ENCODE measurements at places on chromosomes 3 and 15.

DNA sequence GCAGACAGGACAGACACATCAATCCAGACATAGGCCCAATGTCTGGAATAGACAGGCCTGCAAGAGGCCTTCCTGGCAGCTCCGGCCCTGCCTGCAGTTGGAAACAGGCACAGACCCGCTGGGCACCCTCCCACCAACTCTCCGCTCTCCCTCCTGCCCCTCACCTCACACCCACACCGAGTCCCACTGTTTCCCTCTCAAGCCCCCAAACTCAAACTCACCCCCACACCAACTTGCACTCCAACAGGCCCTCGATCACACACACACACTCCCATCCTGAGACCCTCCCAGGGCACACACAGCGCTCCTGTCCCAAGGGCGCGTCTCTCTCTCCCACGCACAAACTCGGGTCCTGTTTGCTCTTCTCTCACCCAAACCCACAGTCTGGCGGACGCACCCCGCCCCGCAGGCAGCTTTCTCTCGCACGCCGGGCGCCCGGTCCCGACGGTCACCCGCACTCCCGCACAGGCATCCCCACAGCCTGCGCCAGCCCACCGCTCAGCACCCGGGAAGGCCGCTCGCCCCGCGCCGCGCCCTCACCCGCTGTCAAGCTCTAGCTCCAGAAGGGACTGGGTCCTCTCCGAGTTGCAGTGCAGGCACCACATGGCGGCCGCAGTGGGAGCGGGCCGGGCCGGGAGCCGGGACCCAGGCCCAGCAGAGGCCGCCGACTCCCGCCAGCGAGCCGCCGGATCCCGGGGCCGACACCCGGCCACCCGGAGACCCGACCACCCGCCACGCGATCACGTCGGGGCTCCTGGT, 106.2 kb downstream of the IQSEC1 start:
- DNase-seq = no peak

GRCh38 chr15:80698676-80699075, 3.6 kb downstream of the ABHD17C start:
- no peak for DNase-seq

DNA sequence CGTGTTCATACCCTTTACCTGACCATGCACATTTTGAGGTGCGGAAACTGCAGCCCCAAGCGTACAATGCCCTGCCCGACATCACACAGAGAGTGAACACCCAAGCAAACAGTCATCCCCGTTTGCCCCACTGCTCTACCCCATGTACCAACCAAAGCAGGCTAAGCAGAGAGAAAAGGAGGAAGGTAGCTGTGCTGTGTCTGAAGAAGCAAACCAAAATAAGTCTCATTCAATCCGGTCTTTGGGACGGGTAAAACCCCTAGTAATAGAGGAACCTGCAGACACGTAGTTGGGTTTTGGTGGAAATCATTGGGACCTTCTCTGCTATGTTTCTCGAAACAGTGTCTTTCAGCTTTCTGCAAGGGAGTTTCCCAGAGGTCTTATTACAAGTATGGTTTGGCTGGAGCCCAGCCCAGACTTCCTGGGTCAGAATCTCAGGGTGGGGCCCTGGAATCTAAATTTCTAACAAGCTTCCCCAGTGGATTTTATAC, 164.6 kb upstream of the HES1 start:
- no peak for DNase-seq

- DNase-seq = no peak
These were observed 89.2 kb upstream of the MITF start for GRCh38 chr3:69650066-69650419.

- DNase-seq = no peak
These were observed 38.5 kb upstream of the FOXP1 start for GRCh38 chr3:71621825-71622537.

GRCh38 chr3:121998030-121998580, 23.9 kb downstream of the ILDR1 start:
- DNase-seq = no peak

- DNase-seq = no peak
These were observed 1123.0 kb downstream of the ROBO1 start for GRCh38 chr3:78644847-78645246.

GRCh38 chr3:183635431-183636220, at the start of gene KLHL24:
Gene KLHL24 (plus strand): TSS chr3:183635623. CDS start chr3:183650357, 14,734 bp downstream.
- peak; percentile 65 for DNase-seq

DNA sequence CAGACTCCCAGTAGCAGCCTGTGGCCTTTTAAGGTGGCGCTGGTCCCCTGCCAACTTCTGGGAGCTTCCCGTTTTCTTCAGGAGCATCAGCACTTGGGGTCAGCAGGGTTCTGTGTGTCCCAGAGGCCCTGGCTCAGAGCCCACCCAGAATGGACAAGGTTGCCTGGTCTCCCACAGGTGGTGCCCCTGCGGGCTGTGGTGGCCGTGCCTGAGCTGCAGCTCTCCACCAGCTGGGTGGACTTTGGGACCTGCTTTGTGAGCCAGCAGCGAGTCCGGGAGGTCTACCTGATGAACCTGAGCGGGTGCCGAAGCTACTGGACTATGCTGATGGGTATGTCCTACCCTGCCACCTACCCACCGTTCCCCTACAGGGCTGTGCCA, 15.5 kb downstream of the ACAA1 start:
- no peak for DNase-seq

- no peak for DNase-seq
These were observed 166.9 kb downstream of the TNIK start for GRCh38 chr3:171293142-171293782.

- no peak for DNase-seq
These were observed 8.0 kb downstream of the BCL2L10 start for GRCh38 chr15:52104532-52105004.

DNA sequence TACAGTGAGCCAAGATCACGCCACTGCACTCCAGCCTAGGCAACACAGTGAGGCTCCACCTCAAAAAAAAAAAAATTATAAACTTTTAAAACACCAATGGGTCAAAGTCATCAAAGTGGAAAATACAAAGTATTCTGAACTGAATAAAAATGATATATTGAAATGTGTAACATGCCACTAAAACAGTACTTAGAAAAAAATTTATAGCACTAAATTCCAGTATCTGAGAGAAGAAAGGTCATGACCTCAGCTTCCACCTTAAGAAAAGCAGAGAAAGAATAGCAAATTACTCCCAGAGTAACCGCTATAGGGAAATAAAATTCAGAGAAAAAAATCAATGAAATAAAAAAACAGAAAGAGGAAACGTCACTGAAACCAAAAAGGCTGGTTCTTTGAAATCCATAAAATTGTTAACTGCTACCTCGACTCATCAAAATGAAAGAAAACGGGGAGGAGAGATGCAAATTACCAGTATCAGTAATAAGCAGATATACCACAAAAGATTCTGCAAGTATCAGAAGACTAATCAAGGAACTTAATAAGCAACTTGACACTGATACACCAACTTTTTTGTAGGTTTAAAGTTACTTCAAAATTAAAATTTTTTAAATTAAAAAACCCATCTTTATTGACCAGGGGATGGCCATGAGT, 20.8 kb downstream of the ATP13A3 start:
- DNase-seq = no peak

DNA sequence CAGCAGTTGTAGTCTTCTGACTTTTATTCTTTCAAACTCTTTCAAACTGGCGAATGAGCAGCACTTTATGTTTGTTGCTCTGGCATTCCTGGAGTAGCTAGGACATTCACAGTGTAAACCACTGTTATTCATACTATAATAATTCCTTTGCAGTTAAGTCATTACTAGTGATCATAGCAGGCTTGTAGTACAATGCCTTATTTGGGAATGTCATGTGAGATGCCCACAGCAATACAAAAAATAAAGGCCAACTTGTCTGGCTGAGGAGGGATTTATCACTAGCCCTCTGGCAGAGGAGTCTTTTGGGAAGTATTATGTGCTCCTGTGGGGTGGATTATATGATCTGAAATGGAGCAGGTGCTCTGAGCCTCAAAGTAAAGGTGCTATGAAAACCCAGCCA, 197.2 kb downstream of the VGLL3 start:
- DNase-seq = no peak

GRCh38 chr3:170350515-170351413, 6.8 kb upstream of the SKIL start:
- no peak for DNase-seq

DNA sequence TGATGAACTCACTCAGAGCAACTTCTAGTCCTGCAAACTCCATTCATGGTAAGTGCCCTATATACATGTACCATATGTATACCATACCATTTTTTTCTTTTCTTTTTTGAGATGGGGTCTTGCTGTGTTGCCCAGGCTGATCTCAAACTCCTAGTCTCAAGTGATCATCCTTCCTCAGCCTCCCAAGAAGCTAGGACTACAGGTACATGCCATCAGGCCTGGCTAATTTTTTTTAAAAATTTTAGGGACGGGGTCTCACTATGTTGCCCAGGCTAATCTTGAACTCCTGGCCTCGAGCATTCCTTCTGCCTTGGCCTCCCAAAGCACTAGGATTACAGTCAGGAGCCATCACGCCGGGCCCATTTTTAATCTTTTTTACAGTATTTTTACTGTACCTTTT, 67.3 kb upstream of the MFGE8 start:
- DNase-seq = no peak

- no peak for DNase-seq
These were observed 48.7 kb downstream of the BFSP2 start for GRCh38 chr3:133448478-133449122.

- DNase-seq = no peak
These were observed 68.4 kb upstream of the MCTP2 start for GRCh38 chr15:94162939-94163338.

GRCh38 chr3:136545664-136546268, 206.4 kb downstream of the STAG1 start:
- no peak for DNase-seq

GRCh38 chr3:123343296-123344174, 105.4 kb downstream of the ADCY5 start:
- DNase-seq = no peak

GRCh38 chr15:75669191-75669878, 21.6 kb downstream of the SNX33 start:
- DNase-seq = no peak

DNA sequence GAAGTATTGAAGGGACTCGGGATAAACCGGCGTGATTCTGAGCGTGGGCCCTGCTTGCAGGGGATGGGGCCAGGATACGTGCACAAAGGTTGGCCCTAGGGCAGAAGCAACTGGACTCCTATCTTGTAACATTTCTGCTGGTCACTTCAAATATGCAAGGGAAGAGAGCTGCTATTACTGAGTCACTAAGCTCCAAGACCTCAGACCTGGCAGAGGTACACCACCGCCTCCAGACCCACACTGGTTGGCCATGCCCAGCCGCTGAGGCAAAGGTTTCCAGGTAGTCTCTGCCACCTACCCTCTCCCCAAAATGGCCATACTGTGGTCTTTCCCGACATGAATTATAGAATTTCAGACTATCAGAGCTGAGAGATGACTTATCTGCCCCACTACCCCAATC, 13.4 kb upstream of the STRA6 start:
- DNase-seq = no peak

DNA sequence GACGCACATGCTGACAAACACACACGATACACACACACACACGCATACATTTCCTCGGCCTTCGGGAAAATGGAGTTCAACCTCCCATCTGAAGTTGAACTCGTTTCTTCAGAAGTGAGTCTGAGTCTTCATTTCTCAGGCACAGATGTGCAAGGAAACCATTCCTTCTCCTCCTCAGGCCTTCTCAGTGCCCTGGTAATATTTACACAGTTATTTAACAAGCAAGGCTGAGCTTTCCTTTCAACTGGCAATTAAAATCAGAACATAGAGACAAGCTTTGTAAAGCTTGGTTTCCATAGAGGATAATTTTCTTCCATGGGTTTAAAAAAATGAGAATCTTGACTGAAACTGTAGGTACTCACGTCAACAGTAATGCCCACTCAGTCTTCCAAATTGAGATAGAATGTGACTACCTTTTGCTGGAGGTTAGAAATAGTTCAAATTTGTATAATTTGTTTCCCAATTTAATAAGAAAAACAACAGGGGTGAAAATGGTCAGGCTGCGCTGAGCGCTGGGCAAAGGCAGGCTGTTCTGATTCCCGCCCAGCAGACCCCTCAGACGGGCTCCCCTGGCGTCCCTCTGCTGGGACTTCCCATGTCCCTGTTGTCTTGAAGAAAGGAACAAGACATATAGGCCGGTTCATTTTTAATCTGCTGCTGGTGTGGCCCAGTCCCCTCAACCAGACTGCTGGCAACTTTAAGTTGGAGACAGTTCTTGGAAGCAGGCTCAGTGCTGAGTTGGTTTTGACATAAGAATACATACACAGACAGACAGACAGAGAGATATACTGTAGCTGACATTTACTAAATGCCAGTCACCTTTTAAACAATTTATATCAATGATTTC, 174.3 kb downstream of the XXYLT1 start:
- DNase-seq = no peak

- no peak for DNase-seq
These were observed 133.8 kb downstream of the GREM1 start for GRCh38 chr15:32851572-32851971.

- no peak for DNase-seq
These were observed 105.9 kb upstream of the HERC1 start for GRCh38 chr15:63939531-63940130.

DNA sequence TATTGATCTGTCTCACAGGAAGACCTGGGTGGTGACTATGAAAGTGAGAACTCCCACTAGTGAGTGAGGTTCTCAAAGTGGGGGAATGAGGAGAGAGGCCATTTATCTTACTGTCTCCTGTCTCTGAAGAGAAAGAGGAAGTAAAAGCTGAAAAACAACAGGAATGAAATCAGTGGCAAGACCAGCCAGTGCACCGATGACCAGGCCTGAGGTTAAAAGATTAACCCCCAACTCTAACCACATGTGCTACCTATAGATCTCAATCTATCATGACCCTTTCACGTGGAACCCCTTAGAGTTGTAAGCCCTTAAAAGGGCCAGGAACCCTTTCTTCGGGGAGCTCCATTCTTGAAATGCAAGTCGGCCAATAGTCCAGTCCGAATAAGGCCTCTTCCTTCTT, 239.3 kb upstream of the CNTN6 start:
- DNase-seq = no peak

- no peak for DNase-seq
These were observed 13.6 kb downstream of the PRR20G start for GRCh38 chr3:127274200-127274760.

DNA sequence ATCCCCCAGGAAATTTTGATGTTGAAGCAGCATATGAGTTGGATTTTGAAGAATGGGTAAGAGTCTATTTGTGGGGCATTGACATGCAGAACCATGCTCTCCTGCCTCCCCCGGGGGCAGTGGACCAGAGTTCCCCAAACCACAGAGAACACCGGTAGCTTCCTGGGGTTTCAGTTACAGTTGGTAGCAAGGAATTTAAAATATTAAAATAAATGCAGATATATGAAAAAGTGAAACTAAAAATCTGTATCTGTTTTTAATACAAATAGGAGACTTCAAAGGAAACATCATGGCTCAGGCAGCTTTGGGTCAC, 37.4 kb downstream of the SLC9A9 start:
- DNase-seq = no peak

DNA sequence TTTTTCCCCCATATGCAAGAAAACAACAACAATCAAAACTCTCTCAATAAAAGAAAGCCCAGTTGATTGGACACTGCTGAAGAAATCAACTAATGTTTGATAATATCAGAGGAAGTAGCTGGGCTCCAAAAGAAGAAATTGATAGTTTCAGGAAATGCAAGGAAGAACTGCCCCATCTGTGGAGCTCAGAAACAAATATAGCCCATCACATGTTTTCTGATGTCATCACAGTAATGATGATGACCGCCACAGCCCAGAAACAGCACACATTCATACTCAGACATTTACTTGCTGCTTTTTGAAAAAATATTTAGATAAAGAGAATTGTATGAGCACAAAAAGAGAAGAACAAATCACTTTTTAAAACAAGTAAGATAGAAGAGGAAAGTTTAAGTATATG, 67.6 kb downstream of the GOLIM4 start:
- DNase-seq = no peak

Data from NCI-H187 treated with DMSO at 0.1 percent for 48 hours (cell line).